ENCODE measurements at places on chromosomes 12 and 14. TPM values are rescaled to one million over a fixed set of nuclear protein-coding genes. Genes with fewer than 3 reads are reported as not detected.

The ANG gene
- polyA plus RNA-seq = 3.6 TPM

The SLC2A3 gene
- polyA plus RNA-seq = 35.7 TPM

The FZD10 gene
- polyA plus RNA-seq = not detected

The TAS2R46 gene
- not detected for polyA plus RNA-seq

The PRPH gene
- 1.7 TPM for polyA plus RNA-seq

The KRT3 gene
- polyA plus RNA-seq = not detected

The CAPZA3 gene
- polyA plus RNA-seq = not detected

The HOXC10 gene
- 0.08 TPM for polyA plus RNA-seq

The KLRC1 gene
- not detected for polyA plus RNA-seq

The LTBP2 gene
- 58.8 TPM for polyA plus RNA-seq

The HHIPL1 gene
- polyA plus RNA-seq = 0.02 TPM

The MIPOL1 gene
- 0.23 TPM for polyA plus RNA-seq

The PRH1 gene
- polyA plus RNA-seq = 2.0 TPM

The SYNE3 gene
- polyA plus RNA-seq = 1.8 TPM

Data from SK-N-SH (cell line).